ENCODE measurements at places on chromosomes 12 and 14.

GRCh38 chr14:92719421-92719820 lies 29.0 kb downstream of the LGMN start:
- no peak for DNase-seq

DNA sequence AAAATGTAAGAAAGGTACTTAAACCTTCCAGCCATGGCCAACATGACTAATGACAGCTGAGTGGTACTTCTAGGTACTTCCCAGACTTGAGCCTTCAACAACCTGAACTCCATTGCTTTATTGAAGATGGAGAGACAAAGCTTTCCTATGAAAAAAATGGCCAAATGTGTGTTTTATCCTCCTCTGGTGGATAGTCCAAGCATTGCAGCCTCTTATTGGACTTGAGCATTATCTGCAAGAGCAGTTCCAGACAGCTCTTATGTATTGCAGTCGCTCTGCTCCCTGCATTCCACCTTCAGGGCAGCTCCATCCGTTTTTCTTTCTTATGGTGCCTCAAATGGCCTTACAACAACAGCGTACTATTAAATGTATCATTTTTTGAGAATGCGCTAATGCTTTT lies 588.2 kb downstream of the NRXN3 start:
- DNase-seq: peak; percentile 42

DNA sequence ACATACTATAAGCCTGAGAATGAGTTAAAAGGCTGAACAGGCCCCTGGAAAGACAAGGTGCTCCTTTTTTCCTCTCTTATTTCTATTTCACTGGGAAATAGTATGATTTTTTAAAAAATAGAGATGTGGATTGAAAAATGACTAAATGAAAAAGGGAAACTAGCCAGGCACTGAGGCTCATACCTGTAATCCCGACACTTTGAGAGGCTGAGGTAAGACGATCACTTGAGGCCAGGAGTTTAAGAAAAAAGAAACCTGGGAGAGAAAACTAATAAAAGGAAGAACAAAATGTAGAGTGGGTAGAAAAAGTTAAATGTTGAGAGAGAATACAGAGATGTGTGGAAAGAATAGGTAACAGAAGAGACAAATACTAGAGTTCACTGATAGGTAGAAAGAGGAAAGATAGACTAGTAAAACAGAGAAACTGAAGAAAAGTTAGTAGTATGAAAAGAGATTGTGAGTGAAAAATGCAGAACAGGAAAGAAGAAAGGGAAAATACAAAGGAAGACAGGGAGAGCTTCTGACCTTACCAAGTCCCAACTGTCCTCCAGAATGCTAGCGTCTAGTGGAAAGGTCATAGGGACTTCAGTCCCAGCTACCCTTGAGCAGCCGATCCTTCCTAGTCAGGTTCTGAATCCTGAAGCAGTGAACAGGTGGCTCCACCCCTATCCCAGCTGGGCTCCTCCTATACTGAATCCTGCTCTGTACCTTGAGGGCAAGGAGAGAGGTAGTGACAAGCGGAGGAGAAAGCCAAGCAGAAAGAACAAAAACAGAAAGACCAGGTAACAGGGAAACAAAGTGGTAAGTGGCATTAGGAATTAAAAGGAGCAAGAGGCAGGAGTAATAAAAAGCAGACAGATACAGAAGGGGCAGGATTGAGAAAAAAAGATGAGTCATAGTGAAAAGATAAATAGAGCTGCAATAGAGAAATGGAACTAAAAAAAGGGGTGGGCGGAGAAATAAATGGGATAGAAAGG lies 7.3 kb downstream of the TMEM116 start:
- peak; percentile 46 for DNase-seq

DNA sequence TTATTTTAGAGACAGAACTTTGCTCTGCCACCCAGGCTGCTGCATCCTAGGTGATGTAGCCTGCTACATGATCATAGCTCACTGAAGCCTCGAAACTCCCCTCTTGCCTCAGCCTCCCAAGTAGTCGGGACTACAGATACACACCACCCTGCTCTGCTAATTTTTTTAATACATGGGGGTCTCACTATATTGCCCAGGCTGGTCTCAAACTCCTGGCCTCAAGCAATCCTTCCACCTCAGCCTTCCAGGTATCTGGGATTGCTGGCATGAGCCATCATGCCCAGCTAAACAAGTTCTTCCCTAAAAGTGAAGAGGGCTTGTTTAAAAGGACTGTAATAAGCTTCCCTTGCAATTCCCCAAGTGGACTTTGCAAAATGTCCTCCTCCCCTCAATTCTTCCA lies 310.4 kb downstream of the PAWR start:
- no peak for DNase-seq

DNA sequence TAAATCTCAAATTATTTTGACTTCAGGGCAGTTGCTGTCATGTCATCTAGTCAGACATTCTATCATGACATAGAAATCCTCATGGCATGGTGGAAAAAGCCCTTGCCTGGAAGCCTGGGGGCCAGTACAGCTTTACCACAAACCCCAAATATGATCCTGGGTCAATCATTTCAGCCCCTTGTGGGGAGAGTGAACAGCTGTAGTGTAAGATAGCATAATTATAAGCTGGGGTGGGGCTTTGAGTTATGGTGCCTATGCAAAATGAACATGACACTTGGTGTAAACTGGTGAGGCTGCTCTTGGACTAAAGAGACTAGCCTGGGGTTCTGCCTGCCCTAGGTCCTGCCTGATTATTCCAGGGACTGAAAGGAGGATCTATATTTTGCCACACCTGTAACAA lies 207.7 kb upstream of the DDHD1 start:
- no peak for DNase-seq

DNA sequence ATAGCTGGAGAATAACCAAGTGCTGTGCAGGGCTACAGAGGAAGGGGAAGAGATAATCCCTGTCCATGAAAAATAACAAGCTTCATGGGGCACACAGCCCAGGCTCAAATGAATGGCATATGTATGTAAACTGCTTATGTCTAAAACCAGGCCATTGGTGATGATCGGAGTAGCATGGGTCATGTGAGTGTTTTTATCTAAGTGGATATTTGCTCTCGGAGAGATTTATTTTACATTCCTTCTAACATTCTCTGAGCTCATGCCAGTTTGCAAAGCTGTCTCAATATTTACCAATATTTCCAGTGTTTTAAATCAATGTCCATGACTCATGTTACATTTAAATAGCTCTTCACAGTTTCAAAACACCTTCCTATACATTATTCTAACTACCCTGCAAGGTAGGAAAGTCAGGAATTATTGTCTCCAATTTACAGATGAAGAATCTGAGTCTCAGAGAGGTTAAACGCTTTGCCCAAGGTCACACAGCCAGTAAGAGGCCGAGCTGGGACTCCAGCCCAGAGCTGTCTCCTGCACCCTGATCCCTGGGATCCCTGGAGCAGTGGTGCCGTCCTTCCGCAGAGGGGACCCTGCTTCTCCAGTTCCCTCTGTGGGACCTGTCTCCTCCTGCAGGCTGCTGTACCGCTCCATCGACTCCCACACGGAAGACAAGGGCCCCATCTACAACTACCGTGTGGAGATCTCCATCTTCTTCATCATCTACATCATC lies 186.7 kb upstream of the FKBP4 start:
- no peak for DNase-seq

- DNase-seq: no peak
These were observed 85.5 kb downstream of the ADGRD1 start for GRCh38 chr12:131038961-131039950.

DNA sequence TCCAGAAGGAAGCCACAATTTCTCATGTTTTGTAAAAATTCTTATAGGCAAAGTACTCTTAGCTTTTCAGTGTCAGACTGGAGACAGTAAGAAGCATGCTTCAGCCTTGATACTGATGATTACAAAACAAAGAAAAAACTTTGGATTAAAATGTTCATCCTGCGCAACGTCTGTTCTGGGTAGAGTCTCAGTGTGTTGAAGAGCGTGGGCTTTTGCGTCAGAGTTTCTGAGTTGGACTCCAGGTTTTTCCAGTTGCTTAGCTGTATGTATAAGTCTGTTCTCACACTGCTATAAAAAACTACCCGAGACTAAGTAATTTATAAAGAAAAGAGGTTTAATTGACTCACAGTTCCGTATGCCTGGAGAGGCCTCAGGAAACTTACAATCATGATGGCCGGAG lies 508.1 kb downstream of the DIO2 start:
- no peak for DNase-seq

GRCh38 chr12:1500095-1500801 lies 94.1 kb downstream of the FBXL14 start:
- DNase-seq: peak; percentile 46

DNA sequence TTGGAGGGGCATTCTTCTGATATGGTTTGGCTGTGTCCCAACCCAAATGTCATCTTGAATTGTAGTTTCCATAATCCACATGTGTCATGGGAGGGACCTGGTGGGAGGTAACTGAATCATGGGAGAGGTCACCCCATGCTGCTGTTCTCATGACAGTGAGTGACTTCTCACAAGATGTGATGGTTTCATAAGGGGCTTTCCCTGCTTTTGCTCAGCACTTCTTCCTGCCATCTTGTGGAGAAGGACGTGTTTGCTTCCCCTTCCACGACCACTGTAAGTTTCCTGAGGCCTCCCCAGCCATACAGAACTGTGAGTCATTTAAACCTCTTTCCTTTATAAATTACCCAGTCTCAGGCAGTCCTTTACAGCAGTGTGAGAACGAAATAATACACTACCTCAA lies 382.4 kb downstream of the VRK1 start:
- DNase-seq: peak; percentile 37

DNA sequence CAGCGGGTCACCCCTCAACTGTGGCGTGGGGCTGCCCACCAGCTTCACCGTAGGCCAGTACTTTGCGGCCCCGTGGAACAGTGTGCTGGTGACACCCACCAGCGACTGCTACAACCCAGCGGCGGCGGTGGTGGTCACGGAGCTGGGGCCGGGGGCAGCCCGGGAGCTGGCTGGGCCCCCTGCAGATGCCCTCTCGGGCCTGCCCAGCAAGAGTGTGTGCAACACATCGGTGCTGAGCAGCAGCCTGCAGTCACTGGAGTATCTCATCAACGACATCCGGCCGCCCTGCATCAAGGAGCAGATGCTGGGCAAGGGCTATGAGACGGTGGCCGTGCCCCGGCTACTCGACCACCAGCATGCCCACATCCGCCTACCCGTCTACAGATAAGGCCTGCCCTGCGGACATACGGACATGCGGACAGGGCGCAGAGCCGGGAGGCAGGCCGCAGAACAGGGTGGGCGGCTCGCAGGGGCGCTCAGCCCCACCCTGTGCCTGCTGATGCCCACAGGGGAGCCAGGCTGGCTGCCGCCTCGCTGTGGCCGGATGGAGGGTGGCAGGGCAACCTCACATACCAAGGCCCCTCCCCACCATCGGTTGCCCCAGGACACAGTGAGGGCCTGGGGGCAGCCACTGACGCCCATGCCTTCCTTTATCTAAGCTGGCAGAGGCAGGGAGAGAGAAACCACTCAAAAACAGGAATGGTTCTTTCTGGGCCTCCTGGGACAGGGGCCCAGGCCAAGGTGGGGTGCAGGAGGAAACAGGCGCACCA lies 55.5 kb downstream of the FAM222A start:
- no peak for DNase-seq

GRCh38 chr12:102462795-102463465 lies 17.4 kb downstream of the IGF1 start:
- no peak for DNase-seq

DNA sequence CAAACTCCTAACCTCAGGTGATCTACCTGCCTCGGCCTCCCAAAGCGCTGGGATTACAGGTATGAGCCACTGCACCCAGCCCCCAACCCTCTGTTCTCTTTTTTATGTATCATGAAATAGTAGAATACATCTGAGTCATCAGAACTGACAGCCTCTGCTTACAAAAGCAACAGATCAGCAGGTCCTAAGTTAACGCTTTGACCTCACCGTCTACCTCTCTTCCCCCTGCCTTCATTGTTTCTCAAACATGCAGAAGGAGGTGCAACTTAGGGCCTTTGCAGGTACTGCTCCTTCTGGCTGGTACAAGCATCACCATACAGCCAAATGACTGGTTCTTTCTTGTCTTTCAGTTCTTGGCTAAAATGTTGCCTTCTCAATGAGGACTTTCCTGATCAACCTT lies 249.2 kb downstream of the PAWR start:
- DNase-seq: no peak

DNA sequence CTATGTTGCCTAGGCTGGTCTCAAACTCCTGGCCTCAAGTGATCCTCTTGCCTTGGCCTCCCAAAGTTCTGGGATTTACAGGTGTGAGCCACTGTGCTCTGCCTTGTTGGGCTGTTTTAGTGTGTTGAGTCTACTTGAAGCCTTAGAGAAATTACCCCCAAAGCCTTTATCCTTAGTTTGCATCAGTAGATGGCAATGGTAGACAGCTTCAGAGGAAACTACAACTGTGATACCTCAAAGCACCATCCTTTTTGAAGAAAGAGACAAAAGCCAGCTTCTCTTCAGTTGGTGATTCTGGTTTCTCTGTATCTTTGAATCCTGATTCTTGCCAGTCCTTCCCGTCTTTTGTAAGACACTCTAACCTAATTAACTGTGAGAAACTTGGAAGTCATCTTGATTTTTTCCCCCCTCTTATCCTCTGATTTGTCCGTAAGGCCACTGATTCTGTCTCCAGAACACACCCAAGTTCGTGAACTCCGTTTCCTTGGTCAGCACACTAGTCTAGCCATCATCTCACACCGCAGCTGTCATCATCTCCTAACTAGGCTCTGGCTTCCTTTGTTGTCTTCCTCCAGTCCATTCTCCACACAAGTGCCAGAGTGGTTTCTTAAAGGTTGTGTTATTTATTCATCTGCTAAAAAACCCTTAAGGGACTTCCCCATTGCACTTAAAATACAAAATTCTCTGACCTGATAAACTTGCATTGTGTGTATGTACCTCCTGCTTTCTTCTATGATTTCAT lies 20.2 kb downstream of the ATP2A2 start:
- DNase-seq: no peak

DNA sequence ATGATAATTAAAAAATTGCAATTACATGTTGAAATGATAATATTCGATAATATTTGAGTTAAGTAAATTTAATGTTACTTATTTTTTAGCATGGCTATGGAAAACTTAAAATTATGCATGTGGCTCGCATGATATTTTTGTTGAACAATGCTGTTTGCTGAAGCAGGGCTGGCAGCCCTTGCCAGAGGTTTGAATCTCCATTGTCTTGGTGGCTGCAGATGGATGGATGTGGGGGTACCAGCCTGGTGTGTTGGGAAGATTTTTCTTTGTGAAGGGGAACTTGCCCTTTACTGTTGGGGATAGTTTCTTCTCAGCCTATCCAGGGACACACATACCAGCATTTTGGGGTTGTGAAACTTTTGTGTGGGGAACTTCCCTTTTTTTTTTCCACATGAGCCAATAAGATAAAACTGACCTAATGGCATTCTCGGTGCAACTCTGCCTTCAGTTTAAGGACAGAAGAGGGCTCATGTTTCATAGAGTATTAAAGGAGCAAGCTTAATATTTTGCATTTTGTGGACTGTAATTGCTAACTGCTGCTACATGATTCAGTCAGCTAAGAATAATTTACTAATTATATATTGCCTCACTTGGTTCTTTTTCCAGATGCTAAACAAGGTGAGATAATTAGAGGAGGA lies 8.8 kb downstream of the RASSF3 start:
- peak; percentile 97 for DNase-seq

DNA sequence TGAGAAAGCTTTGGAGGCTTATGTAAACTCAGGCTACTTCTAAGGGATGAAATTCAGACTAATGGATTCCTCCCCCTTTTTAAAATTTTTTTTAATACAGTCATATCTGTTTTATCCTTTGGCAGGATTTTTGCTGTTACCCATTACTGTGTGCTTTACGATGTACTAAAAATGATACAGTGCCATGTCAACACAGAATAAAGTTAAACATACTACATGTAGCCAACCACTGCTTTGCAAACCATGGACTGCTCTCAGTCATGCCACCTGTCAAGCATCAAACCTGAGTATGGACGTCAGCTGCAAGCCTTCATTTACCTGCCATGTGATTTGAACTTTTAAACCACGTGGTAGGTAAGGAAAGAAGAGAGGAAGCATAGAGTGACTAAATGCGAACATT lies 325.8 kb downstream of the FUT8 start:
- DNase-seq: no peak

Measured in NB4 (cell line).